Hematopoietic multipotent progenitor cell treated with erythropoietin and hydrocortisone succinate and interleukin-3 and kit ligand, for 15 days (in vitro differentiated cells): ENCODE measurements at places on chromosomes 11 and 22.

GRCh38 chr11:120751550-120751949 lies 240.0 kb downstream of the GRIK4 start:
- no peak for DNase-seq

DNA sequence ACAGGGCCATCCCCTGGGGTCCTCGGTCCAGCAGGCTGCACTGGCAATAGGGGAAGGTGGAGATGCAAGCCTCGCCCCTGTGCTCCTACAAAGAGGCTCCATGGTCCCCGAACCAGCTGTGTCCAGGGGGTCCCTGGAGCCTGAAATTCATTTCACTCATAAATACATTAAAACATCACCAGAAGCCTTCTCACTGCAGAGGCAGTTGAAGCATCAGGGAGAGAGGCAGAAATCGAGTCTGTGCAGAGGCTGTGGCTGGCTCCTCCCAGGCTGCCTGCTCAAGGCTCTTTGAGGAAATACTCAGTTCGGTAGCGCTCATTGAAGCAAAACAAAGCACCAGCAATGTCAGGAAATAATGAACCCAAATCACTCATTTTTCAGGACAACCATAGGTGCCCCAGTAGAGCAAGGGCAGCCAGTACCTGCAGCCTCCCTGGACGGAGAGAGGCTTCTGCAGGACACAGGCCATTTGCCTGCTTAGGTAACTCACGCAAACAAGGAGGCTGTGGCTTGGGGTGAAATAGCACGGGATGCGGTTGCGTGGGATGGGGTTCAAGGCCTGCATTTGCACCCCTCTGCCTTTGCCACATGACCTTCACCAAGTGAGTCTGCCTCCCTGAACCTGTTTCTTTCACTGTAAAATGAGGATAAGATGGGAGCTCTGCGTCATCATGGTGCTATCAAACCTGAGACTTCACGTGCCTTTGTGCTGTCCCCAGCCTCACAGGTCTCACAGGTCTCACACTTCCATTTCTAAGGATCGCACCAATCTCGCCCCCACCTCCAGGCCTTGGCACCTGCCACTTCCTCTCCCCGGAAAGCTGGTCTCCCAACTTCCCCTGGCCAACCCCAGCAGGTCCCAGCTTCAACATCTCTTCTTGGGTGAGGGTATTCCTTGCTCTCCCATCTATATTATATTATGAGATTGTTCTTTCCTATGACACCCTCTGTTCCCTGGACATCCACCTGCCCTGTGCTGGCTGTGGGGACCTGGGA lies 84.3 kb upstream of the SHISAL1 start:
- DNase-seq = no peak

GRCh38 chr22:50105208-50106100 lies 15.6 kb downstream of the MOV10L1 start:
- peak; percentile 21 for DNase-seq

DNA sequence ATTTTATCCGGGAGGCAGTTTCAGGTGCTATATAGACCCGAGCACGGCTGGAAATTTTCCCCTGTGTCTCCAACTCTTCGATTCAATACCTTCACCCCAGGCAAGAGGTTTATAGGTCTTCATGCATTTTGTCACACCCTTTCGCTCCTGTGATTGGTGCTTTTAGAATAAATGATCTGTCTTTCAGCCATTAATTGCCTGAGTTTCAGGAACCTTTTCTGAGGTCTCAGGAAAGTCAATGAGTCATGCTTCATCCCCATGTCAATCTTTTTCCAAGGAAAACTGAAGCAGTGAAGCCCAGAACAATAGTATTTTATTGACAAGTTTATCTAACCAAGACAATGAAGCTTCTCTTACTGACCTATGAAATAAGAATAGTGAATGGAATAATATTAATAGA lies 29.9 kb downstream of the FAM181B start:
- DNase-seq = no peak

GRCh38 chr22:50270666-50271394 lies 650 bp upstream of the MAPK11 start:
- peak; percentile 17 for DNase-seq
